Endodermal cell (in vitro differentiated cells): ENCODE measurements at places on chromosomes 4 and X.

DNA sequence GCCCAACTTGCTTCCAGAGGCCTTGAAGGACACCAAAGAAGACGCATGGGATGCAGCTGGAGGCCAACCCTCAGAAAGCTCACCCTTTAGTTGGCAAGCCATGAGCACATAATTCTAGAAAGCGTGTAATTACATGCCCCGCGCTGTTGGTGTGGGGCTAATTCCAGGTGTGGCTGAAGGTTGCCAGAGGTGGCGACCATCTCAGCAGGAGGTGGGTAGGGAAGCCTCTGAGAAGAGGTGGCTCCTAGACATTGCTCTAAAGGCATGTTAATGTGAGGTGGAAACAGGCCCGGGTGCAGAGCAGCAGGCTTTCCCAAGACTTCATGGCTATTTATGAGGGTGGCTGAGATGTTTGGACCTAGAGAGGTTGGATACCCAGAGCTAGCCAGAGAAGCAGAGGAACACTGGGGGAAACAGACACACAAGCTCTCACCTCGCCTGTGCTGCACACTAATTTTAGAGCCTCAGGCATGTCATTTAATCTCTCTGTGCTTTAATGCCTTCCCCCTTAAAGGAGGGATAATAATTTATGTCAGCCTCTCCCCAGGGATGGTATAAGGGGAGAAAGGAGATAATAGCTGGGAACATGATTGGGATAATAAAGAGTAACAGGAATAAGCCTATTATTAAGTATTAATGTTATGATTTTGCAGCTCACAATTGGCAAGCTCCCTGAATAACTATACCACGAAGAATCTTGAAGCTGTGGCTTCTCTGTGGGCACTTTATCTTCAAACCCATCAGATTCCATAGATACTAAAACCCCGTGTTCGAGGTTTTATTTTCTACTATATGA is 60.0 kb upstream of the HELT start:
- no peak for DNase-seq

DNA sequence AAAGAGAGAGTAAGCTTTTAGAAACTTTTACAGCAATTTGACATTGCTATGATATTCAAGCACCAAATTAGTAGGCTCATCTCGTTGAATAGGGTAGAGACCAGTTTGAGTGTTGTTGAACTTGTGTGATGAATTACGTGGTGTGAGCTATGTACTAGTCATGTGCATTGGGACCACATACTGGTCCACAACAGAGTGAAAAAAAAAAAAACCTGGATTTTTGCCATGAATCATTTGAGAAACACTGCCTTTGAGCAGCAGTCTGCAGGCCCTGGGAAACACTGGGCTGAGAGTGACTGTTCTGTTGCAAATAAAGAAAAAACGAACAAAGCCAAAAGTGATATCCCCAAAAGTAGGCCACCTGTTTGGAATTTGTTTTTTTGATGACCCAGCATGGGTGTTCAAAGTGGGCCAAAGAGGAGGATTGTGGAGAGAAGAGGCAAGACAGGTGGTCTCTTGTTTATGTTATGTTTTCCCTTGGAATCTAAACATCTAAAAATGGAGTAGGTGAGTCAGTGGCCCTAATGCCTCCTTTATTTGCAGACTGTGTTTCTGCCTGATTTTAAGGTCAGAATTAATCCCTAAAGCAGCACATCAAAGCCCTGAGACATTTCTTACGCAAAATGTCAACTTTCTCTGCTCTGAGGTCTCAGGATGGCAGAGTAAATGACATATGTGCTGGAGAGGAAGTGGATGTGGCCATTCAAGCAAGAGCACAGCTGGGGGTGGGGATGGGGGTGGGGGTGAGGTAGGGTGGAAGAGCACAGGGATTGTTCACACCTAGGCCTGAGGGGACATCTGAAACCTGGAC is 33.5 kb downstream of the TAF7L start:
- no peak for DNase-seq

GRCh38 chrX:136819031-136819703 is 38.4 kb upstream of the ARHGEF6 start:
- DNase-seq: no peak

- no peak for DNase-seq
Measured at GRCh38 chrX:330726-331150, 12.1 kb upstream of the GTPBP6 start.

DNA sequence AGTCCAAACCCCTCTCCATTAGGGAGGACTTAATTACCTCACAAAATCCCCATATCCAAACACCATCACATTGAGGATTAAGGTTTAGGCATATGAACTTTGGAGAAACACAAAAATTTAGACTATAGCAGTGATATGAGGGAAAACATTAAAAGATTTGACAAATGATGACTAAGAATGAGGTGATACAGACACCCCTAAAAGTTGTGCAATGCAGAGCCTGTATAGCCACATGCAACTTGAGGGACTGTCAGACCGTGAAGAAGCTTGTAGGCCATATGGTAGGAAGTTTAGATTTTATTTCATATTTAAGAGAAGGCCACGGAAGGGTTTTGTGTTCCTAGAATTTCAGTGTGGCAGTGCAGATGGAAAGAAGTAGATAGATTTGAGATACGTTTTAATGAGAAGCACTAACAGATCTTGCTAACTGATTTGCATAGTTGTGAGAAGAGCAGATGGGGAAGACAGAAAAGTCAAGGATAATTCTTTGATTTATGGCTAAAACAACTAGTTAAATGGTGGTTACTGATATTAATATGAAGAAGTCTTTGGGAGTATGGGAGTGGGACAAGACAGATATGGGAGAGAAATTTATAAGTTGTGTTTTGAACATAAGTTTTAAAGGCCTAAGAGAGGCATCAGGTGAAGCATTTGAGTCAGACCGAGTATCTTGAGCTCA is 5.5 kb upstream of the FIP1L1 start:
- no peak for DNase-seq

DNA sequence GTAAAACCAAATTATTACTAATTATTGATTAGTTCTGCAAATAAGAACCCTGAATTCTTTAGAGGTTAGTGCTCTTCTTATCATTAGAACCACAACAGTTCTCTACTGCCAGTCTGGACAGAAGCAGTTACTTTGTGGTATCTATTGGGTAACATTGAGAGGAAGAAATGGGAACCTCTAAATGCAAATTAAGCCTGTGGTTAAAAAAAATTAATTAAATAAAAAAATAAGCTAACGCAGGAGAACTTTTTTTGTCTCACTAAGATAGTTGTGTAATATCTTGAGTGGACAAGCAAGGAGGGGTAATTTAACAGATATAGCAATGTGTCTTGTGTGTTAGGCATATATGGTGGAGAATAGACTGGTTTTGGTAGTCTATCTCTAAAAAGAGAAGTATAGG is 32.9 kb upstream of the TET2 start:
- no peak for DNase-seq
